ENCODE measurements at places on chromosomes 4 and X.

- no peak for DNase-seq
These were observed 261.0 kb downstream of the BMPR1B start for GRCh38 chr4:95018785-95019184.

- DNase-seq: no peak
These were observed 117.1 kb downstream of the TMEM164 start for GRCh38 chrX:110120025-110120424.

DNA sequence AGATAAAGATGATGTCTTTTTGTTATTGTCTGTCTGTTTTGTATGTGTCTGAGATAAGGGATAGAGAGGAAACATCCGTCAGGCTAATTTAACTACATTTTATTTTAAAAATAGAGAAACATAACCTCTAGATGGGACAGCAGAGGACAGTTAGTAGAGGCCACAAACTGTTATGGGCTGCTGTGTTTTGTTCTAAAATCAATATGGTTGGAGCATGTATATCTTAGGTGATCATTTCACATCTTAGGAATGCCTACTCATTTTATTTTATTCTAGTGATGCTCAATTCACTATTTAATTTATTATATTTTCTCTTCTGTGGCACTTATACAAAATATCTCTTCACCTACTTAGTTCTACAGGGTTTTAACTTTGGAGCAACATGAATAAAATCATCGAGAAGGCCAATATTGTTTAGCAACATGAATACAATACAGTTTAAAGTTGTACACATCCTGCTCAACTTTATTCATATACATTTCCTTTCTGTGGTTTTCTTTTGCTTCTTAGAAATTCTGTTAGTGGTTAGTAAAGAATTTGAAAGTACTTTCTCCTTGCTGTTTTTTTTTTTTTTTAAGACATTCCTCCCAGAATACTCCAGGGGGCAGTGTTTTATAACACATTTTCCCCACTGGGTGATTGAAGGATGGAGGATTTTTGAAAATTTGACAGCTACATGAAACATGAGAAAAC is 392.9 kb downstream of the UNC5C start:
- no peak for DNase-seq

GRCh38 chr4:139453041-139453370 is 915 bp upstream of the RAB33B start:
- DNase-seq: peak; percentile 74

GRCh38 chr4:136750897-136751296 is 781.4 kb downstream of the PCDH18 start:
- DNase-seq: no peak

DNA sequence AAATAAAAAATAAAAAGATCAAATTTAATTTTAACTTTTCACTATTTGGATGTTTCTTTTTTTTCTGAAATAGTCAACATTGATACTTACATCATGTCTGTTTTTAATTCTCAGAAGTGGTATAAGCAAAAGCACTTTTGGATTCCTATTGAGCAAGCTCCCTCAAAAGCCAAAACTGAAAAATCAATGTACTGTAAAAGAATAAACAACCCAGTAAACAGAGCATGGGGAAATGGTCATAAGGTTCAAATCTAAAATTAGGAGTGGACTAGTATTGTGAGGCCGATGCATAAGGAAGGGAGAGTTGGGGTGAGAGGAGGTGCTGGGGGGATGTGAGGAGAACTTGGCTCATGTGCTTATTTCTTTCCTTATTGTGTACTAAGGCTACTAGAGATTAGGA is 37.9 kb downstream of the NUDT6 start:
- DNase-seq: no peak

DNA sequence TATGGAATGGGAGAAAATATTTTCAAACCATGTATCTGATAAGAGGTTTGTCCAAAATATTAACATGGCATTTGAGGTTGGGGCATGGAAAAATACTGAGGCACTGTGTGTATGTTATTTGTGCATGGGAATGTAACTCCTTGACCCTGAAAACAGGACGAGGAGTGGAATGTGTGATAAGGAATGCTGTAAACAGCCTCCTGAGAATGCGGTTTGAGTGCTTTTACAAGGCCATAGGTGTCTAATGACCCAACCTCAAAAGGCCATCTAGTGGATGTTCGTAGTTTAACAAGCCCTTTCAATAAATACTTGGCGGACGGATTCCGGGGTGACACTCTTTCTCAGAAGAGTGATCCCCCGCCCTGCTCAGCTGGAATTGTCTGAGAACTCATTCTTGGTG is 162.9 kb upstream of the USP9X start:
- no peak for DNase-seq

DNA sequence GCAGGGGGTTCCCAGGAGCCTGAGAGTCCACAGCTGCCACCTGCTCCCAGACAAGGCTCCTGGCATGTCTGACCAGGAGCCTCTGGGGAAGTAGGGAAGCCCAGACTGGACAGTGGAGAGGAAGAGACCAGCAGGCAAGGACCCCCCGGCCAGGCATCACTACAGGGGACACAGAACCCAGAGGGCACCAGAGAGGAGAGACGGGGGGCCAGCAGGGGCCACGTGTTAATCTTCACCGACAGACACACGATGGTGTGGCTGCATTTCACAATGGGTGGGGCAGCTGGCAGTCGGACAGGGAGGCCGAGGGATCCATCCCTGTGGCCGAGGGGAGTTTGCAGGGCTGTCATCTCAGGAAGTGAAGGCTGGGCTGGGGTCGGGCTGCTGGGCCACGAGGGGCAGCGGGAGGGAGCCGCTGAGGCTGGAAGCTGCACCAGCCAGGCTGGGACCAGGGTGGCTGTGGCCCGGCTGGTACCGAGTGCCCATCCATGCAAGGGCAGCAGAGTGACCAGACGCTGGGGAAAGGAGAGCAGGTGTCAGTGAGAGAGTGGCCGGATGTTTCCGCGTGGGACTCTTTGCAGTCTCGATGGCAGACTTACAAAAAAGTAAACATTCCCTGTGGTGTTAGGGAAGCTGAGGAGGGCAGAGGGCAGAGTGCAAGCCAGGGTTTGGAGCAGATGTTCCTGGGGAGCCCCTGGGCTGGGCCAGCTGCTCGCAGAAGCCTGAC is 4.7 kb downstream of the PDE6B start:
- DNase-seq: no peak

- DNase-seq: no peak
These were observed 70.8 kb upstream of the IL15 start for GRCh38 chr4:141565379-141566089.

- DNase-seq: no peak
These were observed 54.5 kb upstream of the CHRNA9 start for GRCh38 chr4:40280586-40280985.

- DNase-seq: no peak
These were observed 50.1 kb upstream of the ADRA2C start for GRCh38 chr4:3715855-3716630.

DNA sequence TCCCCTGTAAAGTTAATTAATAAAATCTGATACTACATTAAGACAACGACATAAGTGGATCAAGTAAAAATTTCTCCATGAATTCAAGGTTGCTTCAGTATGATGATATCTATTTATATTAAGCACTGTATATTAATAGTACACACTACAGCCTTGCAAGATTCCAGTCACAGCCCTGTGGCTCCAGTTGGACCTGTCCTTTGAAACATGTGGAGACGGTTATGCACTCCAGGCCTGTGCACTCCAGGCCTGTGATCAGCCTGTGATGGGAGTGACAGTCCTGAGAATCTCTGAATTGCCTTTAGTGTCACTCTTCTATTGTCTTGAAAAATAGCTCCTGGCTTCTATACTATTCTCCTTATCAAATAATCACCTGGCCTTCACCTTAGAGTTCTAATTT is 981.1 kb upstream of the AGA start:
- DNase-seq: no peak

DNA sequence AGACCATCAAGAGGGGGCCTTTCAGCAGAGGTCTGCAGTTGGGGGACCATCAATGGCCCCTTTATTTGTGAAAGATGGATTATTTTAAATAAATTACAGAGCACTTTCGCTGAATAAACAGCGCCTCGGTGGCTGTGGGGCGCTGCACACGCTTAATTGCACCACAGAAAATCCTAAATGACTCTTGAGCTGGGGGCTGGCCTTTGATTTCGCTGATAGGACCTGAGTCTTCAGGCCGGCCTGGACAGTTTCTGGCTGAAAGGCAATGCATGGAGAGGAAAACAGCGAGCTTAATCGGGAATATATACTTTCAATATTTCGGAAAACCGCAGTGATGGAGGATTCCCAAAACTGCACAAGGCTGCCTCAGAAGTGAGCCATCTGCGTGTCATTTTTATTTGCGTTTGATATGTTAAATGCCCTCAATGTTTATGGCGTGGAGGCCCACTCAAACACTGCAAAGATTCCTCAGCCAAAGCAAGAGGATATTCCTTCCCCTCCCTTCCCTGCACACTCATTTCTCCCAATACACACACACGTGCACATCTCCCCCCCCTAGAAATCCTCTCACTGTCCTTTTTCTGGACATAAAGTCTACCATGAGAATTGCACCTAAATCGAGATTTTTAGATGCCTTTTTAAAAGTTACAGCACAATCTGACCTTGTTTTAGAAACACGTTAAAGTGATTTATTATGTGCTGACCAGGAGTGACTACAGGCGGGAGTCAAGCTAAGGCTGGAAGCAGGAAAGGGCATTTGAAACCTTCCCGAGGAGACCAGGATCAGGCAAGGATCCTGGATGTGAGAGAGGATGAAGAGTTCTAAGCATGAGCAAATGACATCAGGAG is 340.7 kb downstream of the RAB28 start:
- no peak for DNase-seq

- no peak for DNase-seq
These were observed 2.3 kb downstream of the PDGFRA start for GRCh38 chr4:54231419-54231767.

- no peak for DNase-seq
These were observed 139.2 kb upstream of the AADAT start for GRCh38 chr4:170229006-170229405.

DNA sequence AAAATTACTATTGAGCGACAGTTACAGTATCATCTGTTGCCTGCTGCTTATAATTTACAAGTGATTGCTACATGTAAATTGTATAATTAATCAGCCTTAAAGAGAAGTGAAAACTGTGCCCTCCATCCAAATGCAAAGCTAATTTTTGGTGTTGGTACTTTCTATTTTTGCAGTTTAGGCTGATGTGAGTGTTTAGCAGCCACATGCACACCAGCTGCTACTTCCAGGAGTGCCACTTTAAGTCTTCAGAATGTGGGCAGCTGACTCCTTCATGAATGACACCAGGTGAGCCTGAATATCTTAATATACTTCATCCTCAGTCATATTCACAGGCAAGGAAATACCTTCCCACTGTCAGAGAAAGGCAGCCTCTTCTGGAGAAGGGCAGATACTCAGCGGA is 149.8 kb upstream of the RASGEF1B start:
- no peak for DNase-seq

- DNase-seq: no peak
These were observed 559 bp downstream of the TRPC5 start for GRCh38 chrX:112081781-112082652.

DNA sequence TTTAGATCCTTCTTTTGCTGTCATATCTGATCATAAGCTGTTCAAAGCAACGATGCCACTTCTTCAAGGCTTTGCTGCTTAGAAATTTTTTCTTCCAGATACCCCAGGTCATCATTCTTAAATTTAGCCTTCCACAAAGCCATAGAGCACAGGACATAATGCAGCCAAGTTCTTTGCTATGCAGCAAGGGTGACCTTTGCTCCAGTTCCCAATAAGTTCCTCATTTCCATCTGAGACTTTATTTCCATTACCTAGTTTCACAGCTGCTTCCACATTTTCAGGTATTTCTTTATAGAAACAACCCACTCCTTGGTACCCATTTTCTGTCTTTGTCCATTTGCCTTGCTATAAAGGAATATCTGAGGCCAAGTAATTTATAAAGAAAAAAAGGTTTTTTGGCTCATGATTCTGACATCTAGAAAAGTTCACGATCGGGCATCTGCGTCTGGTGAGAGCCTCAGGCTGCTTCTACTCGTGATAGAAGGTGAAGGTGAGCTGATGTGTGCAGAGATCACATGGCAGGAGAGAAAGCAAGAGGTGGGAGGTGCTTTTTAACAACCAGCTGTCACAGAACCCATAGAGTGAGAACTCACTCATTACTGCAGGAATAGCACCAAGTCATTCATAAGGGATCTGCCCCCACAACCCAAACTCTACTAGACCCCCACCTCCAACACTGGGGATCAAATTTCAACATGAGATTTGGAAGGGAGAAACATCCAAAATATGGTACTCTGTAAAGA is 11.8 kb upstream of the TASL start:
- no peak for DNase-seq

GRCh38 chr4:10730590-10730989 is 46.0 kb upstream of the CLNK start:
- DNase-seq: no peak

GRCh38 chrX:154546354-154547244 is at the start of gene G6PD:
Gene G6PD, minus strand, starts transcription at chrX:154546846. Its CDS starts 691 bp downstream, at chrX:154546155.
- DNase-seq: peak; percentile 88

DNA sequence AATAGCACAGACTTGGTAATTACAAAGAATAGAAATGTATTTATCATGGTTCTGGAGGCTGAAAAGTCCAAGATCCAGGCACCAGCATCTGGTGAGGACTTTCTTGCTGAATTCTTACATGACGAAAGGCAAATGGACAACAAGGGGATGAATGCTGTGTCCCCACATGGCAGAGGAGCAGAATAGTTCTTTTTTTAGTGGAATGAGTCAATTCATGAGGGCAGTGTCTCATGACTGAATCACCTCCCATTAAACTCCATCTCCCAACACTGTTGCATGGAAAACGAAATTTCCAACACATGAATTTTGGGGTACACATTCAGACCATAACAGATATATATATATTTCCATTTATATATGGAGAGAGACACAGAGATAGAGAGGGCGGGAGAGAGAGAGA is 628.3 kb downstream of the TRIML1 start:
- no peak for DNase-seq

DNA sequence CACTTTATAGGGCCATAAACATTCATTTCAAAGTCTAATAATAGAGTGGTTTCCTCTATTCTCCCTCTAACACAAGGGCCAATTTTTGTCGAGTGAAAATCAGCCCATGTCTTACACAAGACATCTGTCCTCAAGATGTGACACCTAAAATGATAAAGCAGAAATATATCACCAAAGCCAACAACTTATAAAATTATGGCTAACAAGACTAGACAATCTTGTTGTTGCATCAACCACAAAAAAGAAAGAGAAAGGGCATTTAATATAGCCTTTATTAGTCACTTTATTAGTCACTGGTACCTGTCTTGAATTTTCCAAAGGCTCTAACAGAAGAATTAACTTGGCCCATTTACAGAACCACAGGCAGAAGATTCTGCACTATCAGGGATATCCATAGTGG is 161.6 kb downstream of the SMIM20 start:
- no peak for DNase-seq

- no peak for DNase-seq
These were observed 48.8 kb upstream of the FAM9A start for GRCh38 chrX:8849945-8850344.

DNA sequence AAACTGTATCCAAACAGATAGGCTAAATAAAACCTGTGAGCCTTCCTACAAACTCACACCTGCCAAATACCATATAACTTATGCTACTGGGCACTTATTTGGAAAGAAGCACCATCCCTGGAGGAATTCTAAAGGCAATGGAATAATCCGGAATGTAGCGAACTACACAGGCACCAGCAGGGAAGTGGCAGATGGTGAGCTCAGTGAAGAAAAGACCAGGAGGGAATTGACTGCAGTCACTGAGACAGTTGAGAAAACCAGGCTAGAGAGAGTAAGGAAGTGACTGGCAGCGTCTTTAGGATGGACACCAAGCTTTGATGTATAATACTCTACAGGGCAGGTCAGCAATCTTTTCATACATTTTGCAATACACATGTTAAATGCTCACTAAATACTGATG is 16.3 kb downstream of the NDNF start:
- DNase-seq: no peak

GRCh38 chrX:150569155-150569477 is 695 bp downstream of the MTM1 start:
- DNase-seq: peak; percentile 62

GRCh38 chrX:133709501-133709900 is 275.9 kb downstream of the GPC3 start:
- DNase-seq: no peak
